Tongue (tissue), 3 donors: ENCODE measurements at places on chromosomes 12 and 14. TPM values are rescaled to one million over a fixed set of nuclear protein-coding genes. Genes with fewer than 3 reads are reported as not detected.

GRCh38 chr12:2447861-2448260 is 346.9 kb upstream of the FKBP4 start:
- no peak for DNase-seq

CCDC177 gene
- total RNA-seq: 0.21 TPM

GRCh38 chr14:73695997-73696396 is 18.2 kb downstream of the PNMA1 start:
- DNase-seq: no peak

DNA sequence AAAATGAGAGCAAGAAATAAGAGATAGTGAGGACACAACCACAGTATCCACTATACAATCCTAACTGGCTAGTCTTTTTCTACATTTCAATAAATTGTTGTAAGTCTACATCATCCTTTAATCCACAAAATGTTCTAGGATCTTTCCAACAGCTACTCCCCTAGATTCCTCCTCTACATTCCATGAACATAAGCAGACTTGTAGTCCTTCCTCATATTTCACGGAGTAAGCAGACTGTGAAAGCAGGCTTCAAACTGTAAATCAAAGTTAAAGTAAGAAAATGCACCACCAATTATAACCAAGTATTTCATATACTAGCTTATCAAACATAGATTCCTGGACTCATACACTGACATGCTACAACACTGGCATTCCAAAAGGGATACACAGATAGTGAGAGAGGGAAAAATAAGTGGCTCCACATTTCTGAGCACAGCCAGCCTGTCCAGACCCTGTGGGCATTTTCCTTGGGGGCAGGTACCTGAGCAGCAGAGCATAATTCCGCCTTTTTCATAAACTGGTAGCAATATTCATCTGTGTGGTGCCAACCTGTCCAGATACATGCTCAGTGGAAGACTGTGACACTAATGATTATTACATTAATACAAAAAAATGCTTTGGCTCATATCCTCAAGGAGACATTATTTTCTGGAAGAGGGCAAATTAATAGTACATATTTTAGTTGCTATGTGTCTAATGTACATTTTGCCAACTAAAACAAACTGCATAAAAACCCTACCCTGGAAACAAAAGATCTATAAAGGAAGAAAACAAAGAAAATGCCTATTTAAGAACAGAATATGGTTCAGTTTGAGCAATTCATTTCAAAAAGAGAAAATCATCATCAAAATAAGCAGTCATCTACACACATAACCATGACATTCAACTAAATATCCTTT is 113.3 kb upstream of the FSCB start:
- no peak for DNase-seq

TAS2R10 gene
- 2.8 TPM for total RNA-seq

NPAS3 gene
- total RNA-seq: 4.4 TPM
